PC-9 (cell line): ENCODE measurements at places on chromosomes 2 and 18.
A peak's percentile ranks its signal among the peaks of the same experiment; 100 is the strongest.

GRCh38 chr2:40268566-40268965 is 183.3 kb downstream of the SLC8A1 start:
- no peak for DNase-seq

GRCh38 chr2:206112108-206112507 is 26.1 kb upstream of the INO80D start:
- DNase-seq, result no peak

DNA sequence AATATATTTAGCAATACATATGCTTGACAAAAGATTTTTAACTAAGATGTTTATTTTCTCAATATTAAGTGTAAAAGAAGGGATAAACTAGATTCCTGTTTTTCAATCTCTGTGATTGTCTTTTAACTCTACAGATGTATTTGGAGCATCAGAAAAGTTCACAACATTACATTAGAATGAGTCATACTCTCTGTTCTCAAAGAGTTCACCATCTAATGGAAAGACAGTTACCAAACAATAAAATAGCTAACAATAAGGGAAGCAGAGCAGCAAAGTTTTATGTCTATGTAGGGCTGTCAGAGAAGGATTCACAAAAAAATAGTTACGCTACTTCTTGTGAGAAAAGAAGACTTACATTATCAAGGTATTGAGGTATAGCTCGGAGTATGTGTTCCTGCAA is 109.2 kb upstream of the MAP2 start:
- no peak for DNase-seq

GRCh38 chr2:45670646-45671045 is 19.2 kb downstream of the PRKCE start:
- DNase-seq, result peak; percentile 64

GRCh38 chr18:69469444-69469919 is 68.8 kb downstream of the DOK6 start:
- no peak for DNase-seq

- DNase-seq, result no peak
Measured at GRCh38 chr18:36580266-36580665, 248.5 kb downstream of the TPGS2 start.

DNA sequence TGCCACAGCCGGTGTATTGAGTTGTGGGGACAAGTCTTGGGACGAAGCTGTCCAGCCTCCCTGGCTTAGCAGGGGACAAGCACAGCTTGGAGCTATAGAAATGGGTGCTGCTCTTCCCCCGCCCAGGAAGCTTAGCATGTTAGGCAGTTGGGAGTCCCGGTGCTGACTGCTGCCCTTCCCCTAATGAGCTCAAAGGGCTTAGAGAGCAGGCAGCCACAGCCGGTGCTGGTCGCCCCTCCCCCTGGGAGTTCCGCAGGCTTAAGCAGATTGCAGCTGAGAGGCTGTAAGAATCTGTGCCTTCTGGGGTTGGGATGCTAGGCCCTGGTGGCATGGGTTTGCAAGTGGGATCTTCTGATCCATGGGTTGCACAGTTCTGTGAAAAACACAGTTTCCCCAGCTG is 237.3 kb downstream of the DCDC2C start:
- DNase-seq, result no peak

DNA sequence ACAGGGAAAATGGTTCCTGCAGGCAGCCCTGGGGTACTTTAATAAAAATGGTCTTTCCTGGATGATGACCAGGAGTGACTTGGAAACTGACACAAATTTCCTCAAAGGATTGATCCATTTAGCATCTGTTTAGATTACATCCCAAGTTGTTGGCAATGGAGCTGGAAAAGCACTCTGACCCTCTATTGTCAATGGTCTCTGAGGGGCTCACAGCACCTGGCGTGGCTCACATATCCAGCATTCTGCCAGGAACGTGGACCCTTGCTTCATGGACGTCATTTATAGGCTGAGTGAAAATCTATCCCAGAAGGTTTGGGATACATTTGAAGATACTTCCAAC is 43.8 kb downstream of the SERTAD2 start:
- DNase-seq, result no peak

DNA sequence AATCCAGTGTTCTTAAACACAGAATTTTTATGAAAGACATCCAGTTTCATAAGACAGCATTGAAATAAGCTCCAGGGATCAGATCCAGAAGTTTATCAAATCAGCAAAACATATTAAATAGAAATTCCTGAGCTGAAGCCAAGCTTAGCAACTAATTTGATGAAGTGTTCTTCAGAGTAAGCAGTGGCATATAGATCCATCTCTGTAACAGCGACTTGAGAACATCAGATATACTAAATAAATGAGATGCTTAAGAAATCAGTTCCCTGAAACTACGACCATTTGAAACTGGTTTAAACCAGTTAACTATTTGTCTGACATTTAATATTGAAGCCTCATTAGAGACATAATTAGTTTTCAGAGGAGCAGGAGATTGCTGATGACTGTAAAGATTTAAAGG is 34.1 kb downstream of the PPP1R1C start:
- DNase-seq, result no peak

DNA sequence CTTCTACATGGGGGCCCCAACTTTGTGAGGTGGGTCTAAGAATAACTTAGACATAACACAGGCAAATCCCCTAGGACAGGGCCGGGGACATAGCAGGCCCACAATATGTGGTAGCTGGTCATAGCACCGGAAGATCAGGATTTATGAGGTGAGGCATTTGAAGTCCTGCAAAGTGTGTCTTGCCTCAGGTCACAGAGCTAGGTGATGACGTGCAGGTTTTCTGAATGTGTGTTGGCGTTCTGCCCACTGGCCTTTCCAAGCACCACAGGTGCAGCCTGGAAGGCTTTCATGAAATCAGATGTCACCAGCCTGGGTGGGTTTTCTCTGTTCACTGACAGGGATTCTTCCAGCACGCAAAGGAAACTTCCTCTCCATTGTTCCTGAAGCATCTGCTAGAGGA is 119.1 kb downstream of the LRATD1 start:
- peak; percentile 75 for DNase-seq

GRCh38 chr18:48910972-48911545 is 39.7 kb downstream of the SMAD7 start:
- no peak for DNase-seq

- no peak for DNase-seq
Measured at GRCh38 chr18:6449213-6449612, 34.5 kb upstream of the L3MBTL4 start.

- no peak for DNase-seq
Measured at GRCh38 chr2:115400940-115401339, 958.5 kb downstream of the DPP10 start.

DNA sequence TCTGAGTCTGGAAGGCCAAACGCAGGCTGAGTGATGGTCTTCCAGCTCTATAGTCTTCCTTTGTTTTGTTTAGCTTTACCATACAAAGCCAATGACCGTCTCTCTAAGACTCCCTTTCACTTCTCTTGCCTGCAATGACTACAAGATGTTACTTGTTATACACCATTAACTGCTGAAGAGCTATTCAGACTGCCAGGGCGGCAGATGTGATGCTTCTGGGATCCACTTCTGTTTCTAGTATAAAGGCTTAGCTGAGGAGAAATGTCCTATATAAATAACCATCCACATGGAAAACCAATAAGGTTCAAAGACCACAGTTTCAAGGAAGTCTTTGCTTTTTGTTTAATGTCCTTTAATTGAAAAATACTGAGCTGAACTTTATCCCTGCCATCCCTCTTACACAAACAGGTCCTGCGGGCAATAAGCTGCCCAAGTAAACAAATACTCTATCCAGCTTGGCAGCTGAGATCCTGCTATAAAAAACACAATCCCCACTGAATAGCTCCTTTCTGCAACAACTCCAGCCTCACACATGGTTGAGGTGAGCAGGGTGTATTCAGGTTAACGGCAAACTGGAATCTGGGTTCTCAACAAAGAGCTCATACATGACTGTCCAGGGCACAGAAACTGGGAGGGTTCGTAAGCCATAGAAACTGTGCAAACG is 124.6 kb downstream of the VIT start:
- no peak for DNase-seq

GRCh38 chr2:225431105-225431863 is 31.8 kb downstream of the NYAP2 start:
- DNase-seq, result no peak

DNA sequence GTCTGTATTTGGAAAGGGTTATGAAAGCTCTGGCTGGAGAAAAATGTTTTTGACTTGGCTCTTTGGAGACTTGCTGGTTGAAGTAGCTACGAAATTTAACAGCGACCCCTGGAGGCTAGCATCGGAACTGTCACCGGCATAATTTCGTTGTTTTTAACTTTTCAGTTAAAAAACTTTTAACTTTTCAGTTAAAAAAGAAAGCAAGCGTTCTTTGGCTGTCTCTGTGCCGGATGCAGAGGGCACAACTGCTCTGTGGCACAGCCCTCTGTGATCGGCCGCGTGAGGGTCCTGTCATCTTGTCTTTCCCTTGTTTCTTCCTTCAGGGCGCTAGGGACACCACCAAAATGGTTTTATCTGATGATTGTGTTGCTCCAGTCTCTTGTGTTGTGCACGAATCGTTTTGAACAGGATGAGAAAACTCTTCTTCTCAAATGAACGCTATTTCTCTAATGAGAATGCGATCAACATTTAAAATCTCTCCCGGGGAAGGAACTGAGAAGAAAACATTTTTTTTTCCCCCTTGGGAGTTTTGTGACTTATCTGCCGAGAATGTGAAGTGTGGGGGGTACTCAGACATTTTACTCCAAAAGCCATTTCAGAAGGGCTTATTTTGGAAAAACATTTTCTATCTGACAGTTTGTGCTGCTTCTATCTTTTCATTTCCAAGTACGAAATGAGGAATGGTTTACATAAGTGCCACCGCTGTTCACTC is 57.1 kb downstream of the ADCYAP1 start:
- peak; percentile 49 for DNase-seq

DNA sequence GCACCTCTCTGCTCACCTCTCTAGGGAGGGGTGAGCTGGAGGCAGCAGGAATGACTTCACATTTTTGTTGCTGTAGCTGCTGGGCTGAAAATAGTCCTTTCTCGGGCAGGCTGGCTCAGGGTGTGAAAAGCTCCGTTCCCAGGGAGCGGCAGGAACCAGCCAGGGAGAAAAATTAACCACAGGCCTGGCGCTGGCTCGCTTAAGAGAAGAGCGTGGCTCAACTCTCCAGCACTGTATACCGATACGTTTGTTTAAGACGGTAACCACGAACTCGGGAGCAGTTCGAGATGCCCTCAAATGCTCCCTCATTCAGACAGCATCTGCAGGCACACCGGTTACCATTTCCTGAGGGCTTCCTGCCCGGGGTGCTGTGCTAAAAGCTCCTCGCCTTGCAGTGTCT is 129.6 kb downstream of the CELF4 start:
- no peak for DNase-seq

DNA sequence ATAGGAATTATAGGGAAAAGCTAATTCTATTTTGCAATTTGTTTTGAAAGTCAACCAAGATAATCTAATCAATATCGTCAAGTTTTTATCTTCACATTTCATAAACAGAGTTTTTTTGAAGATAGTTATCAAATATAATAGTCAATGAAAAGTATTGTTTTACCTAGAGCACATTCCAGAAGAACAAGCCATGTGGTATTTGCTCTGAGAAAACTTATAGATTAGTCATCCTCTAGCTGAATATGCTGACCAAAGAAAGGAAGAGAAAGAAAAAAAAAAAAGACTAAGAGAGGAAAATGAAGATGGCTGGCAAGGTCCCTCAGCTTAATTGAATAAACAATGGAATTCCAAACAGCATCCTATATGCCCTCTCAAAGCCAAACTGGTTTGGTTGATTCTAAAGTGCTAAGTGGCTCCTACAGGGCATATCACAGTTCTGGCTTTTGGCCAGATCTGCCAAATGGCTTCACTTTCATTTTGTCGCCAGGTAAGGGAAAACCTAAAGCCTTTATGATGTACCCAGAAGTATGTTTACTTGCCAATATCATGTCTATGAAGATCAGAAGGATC is 132.6 kb downstream of the VWC2L start:
- peak; percentile 40 for DNase-seq

DNA sequence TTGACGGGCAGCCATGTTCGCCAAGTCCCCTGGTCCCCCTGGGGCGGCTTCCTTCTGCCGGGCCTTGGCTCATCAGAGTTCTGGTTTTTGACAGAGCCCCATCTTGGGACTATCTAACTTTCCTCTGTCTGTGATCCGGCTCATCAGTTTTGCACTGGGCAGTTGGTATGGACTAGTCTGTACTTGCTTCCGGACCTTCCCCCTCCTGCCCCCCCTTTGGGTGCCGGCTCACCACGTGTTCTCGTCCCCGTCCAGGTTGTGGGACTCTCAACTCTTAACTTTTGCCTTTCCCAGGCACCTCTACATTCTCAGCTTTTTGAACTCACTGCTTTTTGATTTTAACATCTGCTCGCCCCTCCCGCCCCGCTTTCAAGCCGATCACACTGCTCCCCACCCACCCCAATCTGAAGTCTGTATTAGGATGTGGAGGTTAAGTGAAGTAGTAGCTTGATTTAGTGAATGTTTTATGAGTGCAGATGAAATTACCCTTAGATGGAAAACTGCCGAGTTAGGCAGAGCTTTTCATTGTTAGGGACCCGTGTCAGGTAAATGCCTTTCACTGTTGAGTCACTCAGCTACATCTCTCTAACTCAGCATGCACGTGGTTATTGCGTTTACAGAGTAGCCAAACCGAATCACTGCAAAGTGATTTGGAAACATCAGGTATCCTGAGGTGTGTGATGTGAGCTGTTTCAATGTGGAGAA is 874 bp downstream of the WDR43 start:
- DNase-seq, result peak; percentile 71

DNA sequence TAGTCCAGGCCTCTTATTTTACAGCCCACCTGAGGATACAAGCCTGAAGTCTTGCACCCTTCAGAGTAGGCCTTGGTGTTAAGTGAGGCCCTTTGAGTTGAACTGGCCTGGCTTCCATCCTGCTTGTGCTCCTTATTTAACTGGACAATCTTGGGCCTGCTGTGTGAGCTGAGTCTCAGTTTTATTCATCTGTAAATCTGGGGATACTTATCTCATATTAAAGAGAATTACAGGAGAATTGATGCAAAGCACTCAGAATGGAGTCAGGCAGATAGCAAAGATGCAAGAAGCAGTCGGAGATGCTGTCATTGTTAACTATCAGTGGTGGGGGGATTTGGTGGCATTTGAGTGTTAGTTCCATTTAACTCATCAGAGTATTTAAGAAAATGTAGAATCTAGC is 36.8 kb downstream of the MFSD6 start:
- no peak for DNase-seq

GRCh38 chr2:167510071-167510759 is 621.9 kb downstream of the XIRP2 start:
- no peak for DNase-seq

- no peak for DNase-seq
Measured at GRCh38 chr2:142545036-142545435, 332.4 kb upstream of the KYNU start.

DNA sequence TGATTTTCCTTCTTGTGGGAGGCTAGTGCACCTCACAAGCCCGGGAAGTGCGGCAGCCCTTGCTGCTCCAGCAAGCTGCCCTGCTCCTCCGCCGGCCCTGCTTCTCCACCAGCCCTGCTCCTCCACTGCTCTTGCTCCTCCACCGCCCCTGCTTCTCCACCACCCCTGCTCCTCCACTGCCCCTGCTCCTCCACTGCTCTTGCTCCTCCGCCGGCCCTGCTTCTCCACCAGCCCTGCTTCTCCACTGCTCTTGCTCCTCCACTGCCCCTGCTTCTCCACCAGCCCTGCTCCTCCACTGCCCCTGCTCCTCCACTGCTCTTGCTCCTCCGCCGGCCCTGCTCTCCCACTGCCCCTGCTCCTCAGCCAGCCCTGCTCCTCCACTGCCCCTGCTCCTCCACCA is 95.6 kb downstream of the NDUFA10 start:
- DNase-seq, result no peak
